Heart left ventricle (tissue), 16 donors: ENCODE measurements at places on chromosomes 13 and 19. TPM values are rescaled to one million over a fixed set of nuclear protein-coding genes. Genes with fewer than 3 reads are reported as not detected.

The RFPL4AL1 gene
- total RNA-seq, result not detected

The CDX2 gene
- total RNA-seq, result not detected

The EMC10 gene
- 101 TPM for total RNA-seq

The TLE6 gene
- 0.44 TPM for total RNA-seq

The CD37 gene
- 4.2 TPM for total RNA-seq

The BCL3 gene
- total RNA-seq, result 13.7 TPM

The BRME1 gene
- total RNA-seq, result 0.80 TPM

The NLRP9 gene
- not detected for total RNA-seq

The ZNF382 gene
- total RNA-seq, result 19.5 TPM
